ENCODE measurements at places on chromosomes 16 and 17.

DNA sequence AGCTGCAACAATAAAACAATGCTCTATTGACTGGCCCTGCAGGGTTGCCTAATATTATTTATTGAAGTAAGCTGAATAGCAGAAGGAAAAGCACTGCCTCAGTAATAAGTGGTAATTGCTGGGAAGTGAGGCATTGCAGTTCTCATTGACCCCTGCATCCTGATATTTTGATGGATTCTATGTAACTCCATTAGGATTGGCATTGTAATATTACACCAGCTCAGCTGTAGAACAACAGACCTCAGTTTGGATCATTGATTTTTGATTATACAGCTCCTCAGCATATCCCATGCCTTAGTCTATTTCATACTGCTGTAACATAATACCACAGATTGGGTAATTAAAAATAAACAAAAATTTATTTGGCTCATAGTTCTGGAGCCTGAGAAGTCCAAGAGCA is 650.6 kb upstream of the SALL1 start:
- no peak for DNase-seq

GRCh38 chr16:63050391-63050790 is 1014.2 kb upstream of the CDH8 start:
- no peak for DNase-seq

GRCh38 chr16:4404967-4405696 is 11.3 kb downstream of the CORO7 start:
- no peak for DNase-seq

- no peak for DNase-seq
Observed at GRCh38 chr16:51994597-51994996, 552.3 kb downstream of the TOX3 start.

DNA sequence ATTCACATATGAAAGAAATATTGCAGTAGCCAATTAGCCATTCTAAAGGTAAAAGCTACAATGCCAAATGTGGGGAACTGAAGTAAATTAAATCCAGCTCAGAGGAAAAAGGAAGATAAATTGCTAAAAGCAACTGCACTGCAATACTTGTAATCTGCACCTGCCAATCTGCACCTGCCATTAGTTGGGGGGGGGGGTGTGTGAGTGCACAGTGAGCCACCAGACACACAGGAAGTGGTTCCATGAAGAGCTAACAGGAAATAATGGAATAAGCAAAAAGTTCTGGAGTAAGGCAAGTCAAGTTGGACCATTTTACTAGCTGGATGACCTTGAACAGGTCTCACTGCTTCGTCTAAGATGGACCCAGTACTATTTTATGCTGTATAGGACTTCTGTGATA is 191.8 kb downstream of the PARN start:
- no peak for DNase-seq

DNA sequence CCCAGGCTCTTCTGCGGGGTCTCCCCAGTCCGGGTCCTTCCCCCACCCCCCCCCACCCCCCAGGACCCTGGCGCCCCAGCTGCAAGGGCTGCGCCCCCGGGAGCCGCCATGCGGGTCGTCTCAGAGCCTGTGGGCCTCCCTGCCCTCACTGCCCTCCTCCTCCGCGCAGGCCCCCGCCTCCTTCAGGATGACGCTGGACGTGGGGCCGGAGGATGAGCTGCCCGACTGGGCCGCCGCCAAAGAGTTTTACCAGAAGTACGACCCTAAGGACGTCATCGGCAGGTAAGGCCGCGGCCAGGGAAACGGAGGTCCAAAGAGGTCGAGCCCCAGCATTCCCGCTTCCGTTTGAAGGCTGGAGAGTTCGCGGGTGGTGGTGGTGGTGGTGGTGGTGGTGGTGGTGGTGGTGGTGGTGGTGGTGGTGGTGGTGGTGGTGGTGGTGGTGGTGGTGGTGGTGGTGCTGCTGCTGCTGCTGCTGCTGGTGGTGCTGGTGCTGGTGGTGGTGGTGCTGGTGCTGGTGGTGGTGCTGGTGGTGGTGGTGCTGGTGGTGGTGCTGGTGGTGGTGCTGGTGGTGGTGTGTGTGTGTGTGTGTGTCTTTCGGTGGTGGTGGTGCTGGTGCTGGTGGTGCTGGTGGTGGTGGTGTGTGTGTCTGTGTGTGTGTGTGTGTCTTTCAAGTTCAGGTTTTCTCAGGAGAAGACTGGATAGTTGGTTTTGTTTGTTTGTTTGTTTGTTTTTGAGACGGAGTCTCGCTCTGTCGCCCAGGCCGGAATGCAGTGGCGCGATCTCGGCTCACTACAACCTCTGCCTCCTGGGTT is 615 bp downstream of the PHKG2 start:
- peak; percentile 6 for DNase-seq

DNA sequence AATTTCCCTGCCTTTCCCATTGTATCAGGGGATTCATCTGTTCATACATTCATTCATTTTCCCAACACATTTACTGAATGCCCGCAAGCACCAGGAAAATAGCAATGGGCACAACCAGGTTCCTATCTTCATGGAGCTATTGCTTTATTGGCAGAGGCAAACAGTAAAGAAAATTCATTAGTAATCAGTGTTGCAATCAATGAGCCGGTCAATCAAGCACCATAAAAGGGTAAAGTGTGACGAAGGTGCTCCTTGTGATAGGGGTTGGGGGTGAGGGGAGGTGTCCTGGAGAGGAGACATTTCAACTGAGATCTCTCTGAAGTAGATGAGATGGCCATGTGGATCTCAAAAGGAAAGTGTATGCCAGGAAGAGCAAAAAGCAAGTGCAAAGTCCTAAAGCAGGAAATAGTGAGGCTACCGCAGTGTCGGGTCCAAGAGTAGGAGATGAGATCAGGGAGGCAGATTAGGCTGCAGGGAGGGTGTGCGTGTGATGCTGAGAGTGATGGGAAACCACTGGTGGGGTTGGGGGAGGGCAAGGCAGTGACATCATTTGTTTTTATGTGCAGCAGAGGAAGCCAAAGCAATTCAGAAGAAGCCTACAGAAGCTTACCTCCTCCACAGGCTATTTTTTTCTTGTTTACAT is 28.4 kb downstream of the CDH13 start:
- peak; percentile 39 for DNase-seq

- DNase-seq = no peak
Observed at GRCh38 chr17:34996422-34997285, 16.3 kb downstream of the LIG3 start.

- DNase-seq = no peak
Observed at GRCh38 chr16:31351246-31351941, 3.6 kb upstream of the ITGAX start.

DNA sequence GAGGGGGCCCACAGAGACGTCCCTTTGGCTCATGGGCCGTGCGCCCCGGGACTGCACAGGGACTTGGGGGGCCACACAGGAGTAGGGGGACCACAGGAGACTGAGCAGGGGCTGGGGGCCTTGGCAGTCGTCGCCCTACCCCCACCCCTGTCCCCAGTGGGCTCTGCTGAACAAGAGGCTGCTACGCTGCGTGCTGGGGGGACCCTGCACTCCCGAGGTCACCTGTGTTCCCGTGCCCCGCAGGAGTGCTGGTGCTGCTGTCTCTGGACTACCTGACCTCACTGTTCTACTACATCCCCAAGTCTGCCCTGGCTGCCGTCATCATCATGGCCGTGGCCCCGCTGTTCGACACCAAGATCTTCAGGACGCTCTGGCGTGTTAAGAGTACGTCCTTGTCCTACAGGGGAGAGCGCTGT is 14.4 kb upstream of the RNF213 start:
- no peak for DNase-seq

GRCh38 chr16:85130705-85131028 is 18.4 kb upstream of the CIBAR2 start:
- DNase-seq = no peak

GRCh38 chr17:62109378-62109902 is 44.4 kb upstream of the MED13 start:
- peak; percentile 49 for DNase-seq

Measured in CD8-positive, alpha-beta T cell (primary cell).